Activated CD8-positive, alpha-beta memory T cell treated with anti-CD3 and anti-CD28 coated beads, Interleukin-2, amount 50 U/mL, for 48 hours (primary cell): ENCODE measurements at places on chromosomes 4 and X.

GRCh38 chrX:47683829-47684205 lies 24.8 kb upstream of the UXT start:
- DNase-seq = no peak

DNA sequence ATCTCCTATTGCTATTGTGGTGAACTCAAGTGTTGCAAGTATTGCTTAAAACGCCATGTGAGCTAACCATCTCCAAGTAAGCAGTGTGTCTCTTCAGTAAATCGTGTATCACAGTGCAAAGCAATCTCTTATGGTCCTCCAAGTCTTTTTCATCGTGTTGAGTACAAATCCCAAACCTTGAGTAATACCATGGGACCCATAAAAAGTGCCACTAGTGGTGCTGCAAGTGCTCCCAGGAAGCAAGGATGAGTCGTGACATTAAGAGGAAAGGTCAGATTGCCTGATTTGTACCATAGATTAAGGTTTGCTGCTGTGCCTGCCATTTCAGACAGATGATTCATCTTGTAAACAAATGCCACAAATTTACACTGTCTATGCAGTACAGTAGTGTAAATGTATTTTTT lies 66.9 kb upstream of the BMPR1B start:
- no peak for DNase-seq

GRCh38 chr4:113389160-113389559 lies 339.7 kb downstream of the ANK2 start:
- no peak for DNase-seq

DNA sequence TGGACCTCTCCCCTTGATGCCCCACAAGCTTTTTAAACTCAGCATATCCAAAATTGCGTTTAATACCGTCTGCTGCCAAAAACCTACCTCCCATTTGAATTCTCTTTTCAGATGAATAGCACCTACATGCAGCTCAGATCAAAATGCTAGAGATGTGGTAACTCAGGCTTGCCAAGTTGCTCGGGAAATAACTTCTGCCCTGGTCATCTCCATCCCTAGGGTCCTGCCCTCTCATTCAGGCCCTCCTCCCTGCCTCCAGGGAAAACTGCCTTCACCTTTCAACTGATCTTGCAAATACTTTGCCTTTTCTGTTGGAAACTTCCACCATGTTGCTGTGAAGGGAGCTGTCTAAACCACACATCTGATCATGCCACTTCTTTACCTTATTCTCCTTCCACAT lies 114.1 kb downstream of the SPRY1 start:
- no peak for DNase-seq

DNA sequence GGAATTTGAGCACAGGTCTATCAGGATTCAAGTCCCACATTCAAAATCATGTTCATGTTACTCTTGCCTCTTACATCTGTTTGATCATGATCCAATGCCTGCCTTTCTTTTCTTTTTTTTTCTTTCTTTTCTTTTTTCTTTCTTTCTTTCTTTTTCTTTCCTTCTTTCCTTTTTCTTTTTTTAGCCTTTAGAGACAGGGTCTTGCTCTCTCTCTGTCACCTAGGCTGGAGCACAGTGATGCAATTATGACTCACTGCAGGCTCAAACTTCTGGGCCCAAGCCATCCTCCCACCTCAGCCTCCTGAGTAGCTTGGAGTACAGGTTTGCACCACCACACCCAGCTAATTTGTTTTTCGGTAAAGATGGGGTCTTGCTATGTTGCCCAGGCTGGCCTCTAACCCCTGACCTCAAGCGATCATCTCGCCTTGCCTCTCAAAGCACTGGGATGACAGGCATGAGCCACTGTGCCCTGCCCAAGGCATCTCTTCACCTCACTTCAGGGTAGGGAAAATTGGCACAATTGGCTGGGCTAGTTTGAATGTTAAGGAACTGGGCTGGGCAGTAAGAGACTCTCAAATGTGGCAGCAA lies 359.2 kb downstream of the FBXW7 start:
- DNase-seq = no peak

GRCh38 chrX:1093586-1094421 lies 118.6 kb downstream of the CRLF2 start:
- no peak for DNase-seq

- no peak for DNase-seq
These were observed 73.3 kb downstream of the PSAPL1 start for GRCh38 chr4:7361280-7361895.

DNA sequence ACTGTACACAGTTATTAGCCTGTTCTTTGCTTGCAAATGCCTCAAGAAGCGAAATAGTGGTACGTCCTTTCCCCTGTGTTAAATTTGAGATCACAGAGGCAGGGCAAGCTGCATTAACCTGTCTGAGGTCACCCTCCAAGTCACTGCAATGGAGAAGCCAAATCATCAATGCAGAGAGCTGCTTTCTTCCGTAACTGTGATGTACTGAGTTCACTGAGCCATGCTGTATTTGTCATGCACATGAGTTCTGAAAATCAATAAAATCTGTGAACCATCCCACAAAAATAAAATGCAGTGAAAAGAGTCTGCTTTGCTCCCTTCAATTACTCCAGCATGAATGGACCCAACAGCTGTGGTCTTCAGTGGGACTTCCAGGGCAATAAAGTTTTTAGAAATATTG lies 393.5 kb downstream of the KCNIP4 start:
- no peak for DNase-seq

- DNase-seq = no peak
These were observed 27.6 kb upstream of the INTU start for GRCh38 chr4:127604949-127605709.

DNA sequence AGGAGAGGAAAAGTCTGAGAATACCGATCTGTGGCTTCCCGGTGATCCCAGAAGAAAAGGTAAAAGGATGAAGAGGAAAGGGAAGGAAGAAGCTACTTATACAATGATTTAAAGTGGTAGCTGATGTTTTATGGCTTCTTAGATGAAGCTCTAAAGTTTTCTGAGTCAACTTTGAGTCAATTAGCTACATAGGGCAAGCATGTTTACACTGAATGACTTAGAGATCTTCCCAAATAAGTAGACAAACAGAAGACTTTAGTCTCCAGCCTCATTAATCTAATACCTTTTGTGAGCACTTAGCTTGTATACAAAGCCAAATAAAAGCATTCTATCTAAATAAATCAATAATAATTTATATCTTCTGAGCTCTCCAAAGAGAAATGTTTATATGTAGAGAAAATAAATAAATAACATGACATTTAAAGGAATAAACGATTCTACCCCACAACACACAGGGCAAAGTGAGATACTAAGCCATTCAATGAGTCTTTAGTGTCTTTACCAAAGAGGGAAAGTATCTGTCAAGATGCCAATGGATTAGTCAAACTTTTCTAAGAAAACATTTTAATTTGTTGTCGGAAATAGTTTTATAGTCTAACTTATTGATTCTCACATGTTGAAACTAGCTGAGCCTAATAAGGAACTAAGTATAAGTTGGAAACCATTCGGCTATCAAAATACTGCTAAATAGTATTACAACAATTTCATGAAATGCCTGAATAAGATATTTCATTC lies 46.0 kb upstream of the TMEM184C start:
- no peak for DNase-seq

- DNase-seq = no peak
These were observed 357.7 kb upstream of the BOD1L1 start for GRCh38 chr4:13984991-13985800.

DNA sequence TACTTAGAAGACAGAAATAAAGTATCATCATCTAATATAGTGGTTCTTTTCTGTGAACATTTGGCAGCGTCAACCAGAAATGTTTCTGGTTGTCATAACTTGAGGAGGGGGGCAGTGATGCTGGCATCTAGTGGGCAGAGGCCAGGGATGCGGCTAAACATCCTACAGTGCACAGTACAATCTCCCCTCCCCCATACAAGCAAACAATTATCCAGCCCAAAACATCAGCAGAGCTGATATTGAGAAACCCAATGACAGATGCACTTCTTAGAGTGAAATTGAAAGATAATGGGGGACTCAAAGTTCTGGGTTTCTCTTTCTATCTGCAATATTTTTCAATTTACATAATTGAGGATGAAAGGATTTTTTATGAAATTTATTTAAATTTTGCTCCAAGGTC lies 1.9 kb upstream of the EIF1AX start:
- no peak for DNase-seq

DNA sequence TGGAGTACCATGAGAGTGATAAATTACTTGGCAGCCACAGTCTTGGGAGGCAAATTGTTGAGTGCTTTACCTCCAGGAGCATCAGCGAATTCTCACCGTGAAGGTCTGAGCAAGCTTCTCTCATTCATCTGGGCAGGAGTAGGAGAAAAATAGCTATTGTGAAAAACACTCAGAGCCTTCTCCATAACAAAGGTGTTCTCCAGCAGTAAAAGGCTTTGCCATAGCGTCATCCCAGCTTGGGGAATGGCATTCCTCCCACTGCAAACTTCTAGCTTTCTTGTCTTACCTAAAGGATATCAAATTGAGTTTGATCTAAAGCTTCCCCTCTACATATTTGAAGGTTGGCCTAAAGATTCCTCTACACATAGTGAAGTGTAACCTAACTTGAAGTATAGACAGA lies 29.8 kb upstream of the MAGEA11 start:
- no peak for DNase-seq

DNA sequence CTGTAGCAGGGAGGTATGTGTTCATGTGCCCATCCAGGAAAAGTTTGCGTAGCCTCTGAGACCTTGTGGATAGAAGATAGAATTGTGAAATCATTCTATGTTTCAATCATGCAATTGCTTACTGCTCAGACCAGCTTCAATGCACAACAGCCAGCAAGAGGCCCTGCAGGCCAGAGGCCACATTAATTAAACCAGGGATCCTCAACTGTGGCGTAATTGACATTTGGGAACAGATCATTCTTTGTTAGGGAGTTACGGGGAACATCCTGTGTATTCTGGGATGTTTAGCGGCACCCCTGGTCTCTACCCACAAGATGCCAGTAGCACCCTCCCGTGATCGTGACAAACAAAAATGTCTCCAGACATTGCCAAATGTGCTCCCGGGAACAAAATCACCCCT lies 86.5 kb upstream of the PRPS2 start:
- DNase-seq = no peak

DNA sequence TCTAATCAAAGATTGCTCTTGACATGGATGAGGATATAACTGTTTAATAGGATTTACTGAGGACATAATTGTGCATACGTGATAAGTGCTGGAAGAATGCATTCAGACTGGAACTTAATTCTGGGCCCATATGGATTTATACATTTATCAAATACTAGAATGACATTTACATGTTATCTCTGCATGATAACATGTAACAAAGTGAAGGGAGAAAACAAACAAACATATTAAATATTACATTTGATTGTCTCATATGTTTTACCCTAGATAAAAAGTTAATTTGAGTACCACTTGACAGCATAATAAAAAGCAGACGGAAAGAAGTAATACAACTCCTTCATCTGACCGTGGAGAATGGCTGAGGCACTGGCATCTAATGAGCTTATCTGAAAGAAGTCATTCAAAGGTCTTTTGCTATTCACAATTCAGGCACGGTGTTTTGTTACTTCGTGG lies 297.8 kb downstream of the PPP3CA start:
- no peak for DNase-seq

DNA sequence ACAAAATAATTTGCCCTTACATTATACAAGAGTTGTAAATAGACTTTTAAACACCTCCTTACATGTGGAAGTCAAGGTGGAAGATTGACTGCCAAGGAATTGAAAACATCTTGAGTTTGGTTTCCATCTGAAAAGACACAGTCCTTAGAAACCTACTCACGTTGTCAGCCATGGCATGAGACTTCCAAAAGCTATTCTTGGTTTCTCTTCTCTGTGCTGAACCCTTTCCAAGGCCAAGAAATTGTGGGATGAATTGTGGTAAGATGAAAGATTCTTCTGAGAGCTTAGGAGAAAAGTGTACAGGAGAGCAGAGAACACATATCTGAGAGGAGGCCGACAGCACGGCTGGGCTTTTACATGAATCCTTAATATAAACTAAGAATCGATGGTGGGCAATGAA lies 370.0 kb downstream of the FBXW7 start:
- no peak for DNase-seq

GRCh38 chr4:147056940-147057610 lies 111.4 kb upstream of the TTC29 start:
- no peak for DNase-seq

DNA sequence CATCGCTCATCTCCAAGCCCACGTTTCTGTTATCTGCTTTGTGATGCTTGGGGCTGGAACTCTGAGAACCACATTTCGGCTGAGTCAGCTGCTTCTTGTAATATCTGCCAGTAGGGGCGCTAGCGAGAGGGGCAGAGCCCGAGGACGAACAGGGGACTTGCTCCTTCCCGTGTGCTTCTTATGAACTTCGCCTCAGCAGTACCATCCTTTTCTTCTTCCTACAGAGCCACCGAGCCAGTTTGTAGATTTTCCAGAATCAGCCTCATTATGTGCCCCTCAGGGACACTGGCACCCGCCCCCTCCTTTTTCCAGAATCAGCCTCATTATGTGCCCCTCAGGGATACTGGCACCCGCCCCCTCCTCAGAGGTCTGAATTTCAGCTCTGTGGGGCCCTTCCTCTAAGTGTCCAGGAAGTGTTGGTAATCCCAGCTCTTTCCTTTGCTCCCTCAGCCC lies 441.7 kb upstream of the RASGEF1B start:
- DNase-seq = peak; percentile 68

DNA sequence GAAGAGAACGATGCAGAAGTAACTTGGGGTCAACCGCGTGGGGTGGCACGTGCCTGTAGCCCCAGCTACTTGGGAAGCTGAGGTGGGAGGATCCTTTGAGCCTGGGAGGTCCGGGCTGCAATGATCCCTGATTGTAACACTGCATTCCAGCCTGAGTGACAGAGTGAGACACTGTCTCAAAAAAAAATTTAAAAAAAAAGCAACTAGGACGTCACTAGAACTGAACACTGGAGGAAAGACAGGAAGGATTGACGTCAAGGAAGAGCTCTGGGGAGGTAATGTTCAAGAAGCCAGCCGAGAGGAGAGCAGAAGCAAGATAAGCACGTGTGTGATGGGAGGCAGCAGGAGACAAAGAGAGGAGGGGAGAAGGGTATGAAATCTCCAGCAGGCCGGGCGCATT lies 28.7 kb downstream of the S100G start:
- DNase-seq = no peak

DNA sequence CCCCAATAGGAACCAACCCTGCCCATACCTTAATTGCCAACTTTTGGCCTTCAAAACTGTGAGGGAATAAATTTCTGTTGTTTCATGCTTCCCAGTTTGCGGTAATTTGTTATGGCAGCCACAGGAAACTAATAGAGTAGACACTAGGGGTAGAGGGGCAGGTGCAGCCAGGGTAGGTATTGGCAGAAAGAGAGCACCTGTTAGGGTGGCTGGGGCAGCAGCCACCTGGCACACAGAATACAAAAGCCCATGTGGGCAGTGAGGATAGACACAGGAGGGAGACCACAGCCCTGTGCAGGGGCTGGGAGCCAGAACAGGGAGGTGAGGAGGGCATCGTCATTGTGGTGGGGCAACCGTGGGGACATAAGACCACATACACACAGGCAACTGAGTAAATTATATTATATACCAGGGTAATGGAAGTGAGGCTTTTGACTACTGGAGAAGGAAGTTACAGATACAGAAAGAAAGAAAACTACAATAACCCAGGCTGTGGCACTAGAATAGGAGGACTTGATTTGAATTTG lies 28.2 kb downstream of the IRF2 start:
- DNase-seq = no peak
